ENCODE measurements at places on chromosomes 1 and 21.

- DNase-seq, result no peak
Measured at GRCh38 chr1:184826001-184826400, 71.3 kb upstream of the EDEM3 start.

GRCh38 chr1:181174861-181175260 lies 86.4 kb downstream of the IER5 start:
- no peak for DNase-seq

DNA sequence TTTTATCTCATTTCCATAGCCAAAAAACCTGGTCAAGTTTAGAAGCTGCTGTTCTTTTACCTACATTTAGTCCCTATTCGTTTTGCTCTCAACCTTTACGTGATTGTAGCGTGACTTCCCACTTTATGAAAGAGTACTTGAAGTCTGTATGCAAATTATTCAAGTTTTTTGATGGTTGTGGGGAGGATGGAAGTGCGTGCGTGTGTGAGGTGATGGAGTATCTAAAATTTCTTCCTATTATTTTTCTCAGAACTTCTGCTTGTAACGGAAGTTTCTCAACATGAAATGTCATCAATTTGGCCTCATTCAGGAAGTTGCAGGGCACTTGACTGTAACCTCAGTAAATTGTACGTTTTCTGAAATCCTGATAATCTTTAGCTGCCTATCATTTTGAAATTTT lies 64.0 kb downstream of the SAMSN1 start:
- no peak for DNase-seq

GRCh38 chr1:94259635-94260289 lies 22.4 kb upstream of the ARHGAP29 start:
- DNase-seq, result peak; percentile 62

DNA sequence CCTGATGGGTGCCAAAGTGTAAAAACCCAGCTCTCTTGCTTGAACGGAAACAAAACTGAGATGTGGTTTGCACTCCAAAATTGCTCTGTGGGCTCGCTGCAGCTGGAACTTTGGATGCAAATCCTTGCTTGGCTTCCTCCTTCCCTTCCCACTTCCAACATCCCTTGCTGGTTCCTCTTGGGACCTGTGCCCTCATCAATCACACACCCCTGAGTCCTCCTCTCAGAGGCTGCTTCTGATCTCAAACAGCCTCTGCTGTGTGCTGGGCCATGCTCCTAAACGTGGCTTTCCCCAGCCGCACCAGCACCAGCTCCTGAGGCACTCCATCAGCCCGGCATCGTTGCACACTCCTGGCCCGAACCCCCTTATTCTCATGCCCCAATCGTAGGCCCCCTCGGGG lies 124.3 kb upstream of the RAB4A start:
- DNase-seq, result no peak

- DNase-seq, result peak; percentile 88
Measured at GRCh38 chr21:46455575-46456385, 2.9 kb upstream of the DIP2A start.

- DNase-seq, result no peak
Measured at GRCh38 chr1:151936653-151937052, 27.3 kb upstream of the THEM4 start.

DNA sequence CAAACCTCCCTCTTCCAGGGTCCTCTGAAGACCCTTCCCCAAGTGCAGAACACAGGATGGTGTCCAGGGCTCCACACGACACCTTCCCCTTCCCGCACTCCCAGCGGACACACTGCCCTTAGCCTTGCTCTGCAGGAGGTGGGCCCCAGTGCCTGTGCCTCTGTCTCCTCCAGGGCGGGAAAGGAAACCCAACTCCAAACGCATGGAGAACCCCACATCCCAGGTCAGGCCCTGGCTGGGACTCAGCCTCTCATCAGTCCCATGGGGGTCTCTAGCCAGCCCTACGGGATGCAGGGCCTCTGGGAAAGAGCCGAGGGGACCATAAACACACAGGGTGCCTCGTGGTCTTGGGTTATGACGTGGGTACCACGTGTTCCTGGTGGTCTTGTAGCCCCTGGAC lies 5.6 kb upstream of the SMYD3 start:
- no peak for DNase-seq

DNA sequence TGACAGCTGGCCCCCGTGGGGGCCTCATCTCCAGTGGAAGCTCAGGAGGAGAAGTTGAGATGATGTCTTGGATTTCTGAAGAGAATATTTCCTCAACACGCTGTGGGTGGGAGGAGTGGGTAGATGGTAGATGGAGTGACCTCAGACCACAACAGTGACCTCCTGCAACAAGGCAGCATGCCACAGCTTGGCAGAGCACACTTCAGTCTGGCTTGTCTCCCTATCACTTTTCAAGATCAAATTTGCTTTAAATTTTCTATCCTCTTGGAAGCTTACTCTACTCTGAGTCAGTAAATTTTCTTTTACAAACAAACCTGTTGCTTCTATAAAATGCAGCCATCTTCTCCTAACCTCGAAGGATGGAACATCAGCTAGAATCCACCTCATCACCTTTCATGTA lies 59.7 kb downstream of the NTPCR start:
- peak; percentile 83 for DNase-seq

DNA sequence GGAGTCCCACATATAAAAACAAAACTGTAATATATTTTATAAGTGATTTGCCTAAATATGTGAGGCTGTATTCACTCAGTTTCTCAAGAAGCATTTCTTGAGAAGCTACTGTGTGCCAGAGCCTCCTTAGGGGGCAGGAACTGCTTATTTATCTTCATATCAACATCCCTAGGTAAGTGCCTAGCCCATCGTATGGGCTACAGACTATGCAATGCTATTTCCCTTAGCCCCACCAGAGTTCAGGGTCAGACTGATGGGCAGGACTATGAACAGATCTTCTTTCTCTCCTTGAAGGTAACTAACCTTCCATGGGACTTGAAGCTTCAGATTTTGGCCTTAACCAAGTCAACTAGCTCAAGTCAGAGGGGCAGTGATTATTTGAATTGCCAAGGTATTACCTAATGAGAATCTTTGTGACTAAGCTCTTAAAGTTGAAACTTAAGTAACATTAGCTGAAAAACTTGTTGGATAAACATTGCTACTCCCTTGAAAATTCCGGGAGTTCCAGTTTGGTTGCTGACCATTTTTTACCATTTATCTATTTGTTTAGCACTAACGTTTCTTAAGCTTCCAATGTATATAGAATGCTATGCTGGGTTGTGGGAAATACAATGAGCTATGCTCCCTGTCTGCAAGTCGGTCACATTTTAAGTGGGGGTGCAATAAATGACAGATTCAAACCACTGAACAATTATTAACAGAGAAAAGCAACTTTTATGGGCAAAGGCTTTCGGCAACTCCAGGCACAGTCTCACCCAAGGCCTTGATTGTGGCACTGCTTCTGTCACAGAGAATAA lies 85.2 kb downstream of the GPR88 start:
- no peak for DNase-seq

DNA sequence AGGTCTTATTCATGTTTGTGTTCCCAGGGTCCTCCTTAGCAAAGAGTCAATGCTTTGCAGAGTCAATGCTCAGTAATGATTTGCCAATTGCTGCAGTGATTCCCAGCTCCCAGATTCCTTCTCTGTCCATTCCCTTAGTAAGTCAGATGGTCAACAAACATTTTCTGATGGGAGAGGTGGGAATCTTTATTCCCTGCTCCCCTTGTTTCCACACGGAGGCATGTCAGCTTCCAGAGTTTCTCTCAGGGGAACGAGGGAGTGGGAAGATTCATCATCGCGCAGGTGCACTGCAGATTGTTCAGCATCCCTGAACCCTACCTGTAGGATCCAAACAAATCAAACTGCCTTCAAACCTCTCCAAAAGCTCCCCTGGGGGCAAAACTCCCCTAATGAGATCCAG lies 7.5 kb upstream of the AHDC1 start:
- DNase-seq, result no peak

DNA sequence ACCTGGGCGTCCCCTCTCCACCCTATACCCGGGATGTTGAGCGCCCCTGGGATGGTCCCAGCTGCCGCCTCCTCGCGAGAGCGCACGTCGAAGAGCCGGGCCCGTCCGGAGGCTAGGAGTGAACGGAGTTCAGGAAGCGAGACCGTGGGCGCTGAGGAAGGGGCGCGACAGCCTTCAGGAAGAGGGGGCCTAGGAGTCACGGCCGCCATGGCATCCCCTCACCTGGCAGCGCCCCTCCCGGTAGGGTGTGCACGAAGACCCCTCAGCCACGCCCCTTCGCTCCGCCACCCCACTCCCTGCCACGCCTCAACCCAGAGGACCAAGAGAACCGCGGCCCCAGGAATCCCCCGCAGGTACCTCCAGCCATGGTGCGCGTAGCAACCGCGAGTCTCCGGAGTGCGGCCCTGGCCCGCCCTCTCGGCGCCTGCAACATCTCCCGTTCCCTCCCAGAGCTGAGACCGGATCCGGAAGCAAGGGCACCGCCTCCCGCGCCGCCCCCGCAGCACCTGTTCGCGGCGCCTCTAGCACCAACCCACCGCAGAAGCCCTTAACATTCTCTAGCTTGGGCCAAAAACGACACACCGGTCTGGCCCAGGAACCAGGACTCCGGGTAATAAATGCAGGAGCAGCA lies at the start of gene TSTD1:
TSS of gene TSTD1 (minus strand) at position 442 of the 631 bp plus-strand sequence. CDS start at position 367, 75 bp downstream.
- no peak for DNase-seq

DNA sequence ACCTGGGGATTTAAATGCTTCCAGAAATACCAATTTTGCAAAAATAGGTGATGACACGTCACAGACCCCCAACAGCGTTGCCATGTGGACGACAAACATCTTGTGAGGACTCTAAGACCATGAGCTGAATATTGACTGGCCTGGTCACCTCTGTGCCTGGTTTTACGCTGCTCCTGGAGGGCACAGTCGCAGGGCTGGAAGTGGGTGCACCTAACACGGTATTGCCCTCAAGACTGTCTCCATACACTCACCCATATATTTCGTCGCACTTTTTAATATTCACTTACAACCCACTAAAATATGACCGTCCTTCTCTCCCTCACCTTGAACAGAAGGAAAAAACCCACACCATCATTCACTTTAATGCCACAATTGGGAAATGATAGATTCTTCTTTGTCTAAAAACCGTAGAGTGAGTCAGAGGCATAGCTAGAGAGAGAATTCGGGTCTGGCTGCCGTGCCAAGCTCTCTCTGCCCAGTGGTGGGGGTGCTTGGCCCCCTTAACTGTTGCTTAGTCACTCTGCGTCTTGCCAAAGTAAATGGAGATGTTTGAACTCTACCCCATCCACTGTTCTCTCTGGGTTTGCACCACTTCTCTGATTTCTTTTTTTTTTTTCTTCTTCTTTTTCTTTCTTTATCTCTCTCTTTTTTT lies 40.8 kb upstream of the UTS2 start:
- DNase-seq, result peak; percentile 90

DNA sequence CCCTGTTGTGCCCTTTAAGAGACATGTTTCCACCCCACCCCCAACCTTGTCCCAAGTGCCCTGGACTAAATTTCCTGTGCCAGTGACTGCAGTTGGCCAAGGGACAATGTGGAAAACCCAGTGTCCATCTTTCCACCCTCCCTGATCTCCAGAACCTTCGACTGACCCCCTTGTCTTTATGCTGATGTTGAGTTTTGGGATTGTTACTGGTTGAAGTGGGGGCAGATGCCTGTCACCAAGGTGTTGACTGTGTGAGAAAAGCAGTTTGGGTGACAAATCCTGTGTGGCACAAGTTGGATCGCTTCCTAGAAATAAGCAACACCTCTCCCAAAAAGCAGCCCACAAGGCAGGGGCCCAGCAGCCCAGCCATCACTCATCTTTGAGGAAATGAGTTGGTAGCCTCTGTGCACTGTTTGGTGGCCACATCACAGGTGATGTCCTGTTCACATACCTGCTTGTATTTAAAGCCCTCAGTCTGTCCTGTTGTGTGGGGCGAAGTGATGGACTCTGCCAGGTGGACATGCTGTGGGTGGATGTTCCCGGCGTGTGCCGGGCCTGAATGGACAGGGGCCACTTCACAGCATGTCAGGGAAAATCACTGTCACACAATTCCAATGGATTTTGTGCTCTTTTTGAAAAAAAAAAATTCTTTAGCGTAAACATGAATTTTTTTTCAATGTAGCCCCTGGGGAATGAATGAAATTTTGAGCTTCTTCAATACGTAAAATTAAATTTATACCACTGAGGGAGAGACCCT lies 6.6 kb upstream of the MIIP start:
- no peak for DNase-seq

DNA sequence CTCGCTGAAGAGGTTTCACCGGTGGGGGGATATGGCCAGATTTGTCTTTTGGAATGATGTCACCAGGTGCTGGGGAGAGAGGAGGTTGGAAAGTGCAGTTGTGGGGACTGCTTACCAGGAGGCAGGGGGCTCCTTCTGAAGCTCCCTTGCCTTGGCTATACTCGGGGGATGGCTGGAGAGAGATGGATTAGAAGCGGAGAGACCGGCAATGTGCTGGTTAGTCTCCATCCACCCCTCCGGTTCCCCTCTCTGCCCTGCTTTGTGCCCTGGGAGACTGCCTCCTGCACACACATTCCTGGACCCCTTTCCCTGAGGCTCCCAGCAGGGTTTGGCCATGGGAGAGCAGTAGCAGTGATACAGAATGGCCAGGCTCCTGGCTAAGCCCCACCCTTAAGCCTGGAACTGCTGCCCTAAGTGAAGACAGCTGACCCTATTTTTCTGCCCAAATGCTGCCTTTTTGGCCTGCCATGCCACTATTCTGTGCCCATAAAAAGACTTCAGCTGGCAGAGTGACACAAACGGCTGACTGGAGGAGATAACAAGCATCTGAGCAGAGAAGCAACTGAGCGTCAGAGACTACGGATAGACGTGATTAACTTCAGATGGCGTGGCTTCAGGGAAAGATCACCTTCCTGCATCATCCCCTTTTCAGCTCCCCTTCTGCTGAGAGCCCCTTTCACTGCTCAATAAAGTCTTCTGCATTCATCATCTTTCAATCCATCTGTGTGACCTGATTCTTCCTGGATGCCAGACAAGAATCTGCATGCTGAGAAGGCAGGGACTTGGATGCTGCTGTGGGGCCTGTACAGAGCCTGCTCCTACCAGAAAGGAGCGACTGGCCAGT lies 14.5 kb upstream of the VPS13D start:
- DNase-seq, result no peak

- no peak for DNase-seq
Measured at GRCh38 chr1:89243046-89243445, 29.6 kb downstream of the GBP5 start.

DNA sequence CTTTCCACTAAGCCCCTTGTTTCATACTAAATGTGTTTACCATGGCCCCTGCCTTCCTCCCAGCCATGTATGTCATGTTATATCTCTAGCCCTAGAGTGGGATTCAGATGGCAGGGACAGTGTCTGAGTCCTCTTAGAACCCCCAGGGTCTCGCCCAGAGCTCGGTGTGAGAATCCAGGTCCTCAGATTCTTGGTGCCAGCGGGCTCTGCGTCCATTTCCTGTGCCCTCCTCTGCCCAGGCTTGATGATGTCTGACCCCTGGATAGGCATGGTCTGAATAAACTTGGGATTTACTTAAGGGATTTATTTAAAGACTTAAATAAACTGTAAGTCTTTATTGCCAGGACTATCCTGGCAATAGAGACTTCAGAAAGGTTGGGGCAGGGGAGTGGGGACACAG lies 6.2 kb upstream of the KISS1 start:
- no peak for DNase-seq

- no peak for DNase-seq
Measured at GRCh38 chr1:195450794-195451193, 1157.4 kb downstream of the KCNT2 start.
